ENCODE measurements at places on chromosomes 1 and 21. TPM values are rescaled to one million over a fixed set of nuclear protein-coding genes. Genes with fewer than 3 reads are reported as not detected.

The RAVER2 gene
- total RNA-seq, result 13.9 TPM

The POU3F1 gene
- not detected for total RNA-seq

The CCDC30 gene
- total RNA-seq, result 2.9 TPM

DNA sequence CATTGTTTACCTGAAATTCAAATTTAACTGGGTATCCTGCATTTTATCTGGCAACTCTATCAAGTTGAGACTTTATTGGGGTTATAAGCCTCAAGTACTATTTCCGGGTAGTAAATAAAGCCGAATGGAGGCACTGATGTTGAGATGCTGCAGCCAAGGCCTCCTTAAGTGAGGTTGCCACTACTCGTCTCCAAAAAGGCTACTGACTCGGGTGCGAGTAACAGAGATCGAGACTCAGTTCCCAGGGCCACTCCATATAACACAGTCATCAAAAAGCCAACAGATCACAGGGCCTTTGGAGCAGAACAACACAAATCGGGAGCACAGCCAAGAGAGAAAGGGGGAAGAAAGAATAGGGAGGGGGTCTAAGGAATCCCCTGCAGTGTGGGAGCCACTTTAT, 524 bp downstream of the COPA start:
- no peaks in the 10 kb centered on the region for H3K27me3 ChIP-seq
- DNase-seq, result peak; percentile 48
- peak overlapping the region; percentile 73 for H3K27ac ChIP-seq
- peaks cover 36% of the 10 kb centered on the region for H3K4me1 ChIP-seq
- peaks cover 9% of the 10 kb centered on the region for H3K36me3 ChIP-seq

DNA sequence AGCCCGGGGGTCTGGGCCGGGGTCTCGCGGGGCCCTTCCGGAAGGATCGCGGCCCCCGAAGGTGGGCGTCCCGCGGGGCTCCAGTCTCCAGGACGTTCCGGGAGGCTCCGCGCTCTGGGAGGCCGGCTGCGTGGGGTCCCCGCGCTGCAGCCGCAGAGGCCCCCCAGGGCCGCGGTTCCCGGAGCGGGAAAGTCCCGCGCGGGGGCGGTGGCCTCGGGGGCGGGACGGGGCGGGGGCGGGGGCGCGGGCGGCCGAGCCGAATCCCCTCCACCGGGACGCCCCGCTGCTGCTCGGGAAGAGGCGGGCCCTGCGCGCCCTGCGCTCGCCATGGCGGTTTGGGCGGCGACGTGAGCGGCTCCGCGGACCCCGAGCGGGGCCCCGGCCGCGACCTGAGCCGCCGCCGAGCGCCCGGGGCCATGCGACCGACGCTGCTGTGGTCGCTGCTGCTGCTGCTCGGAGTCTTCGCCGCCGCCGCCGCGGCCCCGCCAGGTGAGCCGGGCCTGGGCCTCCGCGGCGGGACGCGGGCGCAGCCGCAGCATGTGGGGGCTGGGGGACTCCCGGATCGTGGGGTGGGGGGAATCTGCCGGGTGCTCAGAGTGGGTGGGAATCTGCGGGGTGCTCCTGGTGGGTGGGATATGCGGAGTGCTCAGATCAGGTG, at the start of gene IFNGR2:
Gene IFNGR2, plus strand, starts transcription at position 286 of the 658 bp plus-strand sequence. Its CDS starts 131 bp downstream, at position 417.
- H3K36me3 ChIP-seq, result no peaks in the 10 kb centered on the region
- no peaks in the 10 kb centered on the region for H3K27me3 ChIP-seq
- peak within 1 kb of the TSS; percentile 49 for H3K4me3 ChIP-seq
- H3K4me1 ChIP-seq, result peaks cover 7% of the 10 kb centered on the region

- H3K36me3 ChIP-seq, result peaks cover 11% of the 10 kb centered on the region
- peak; percentile 67 for DNase-seq
- peaks cover 20% of the 10 kb centered on the region for H3K4me1 ChIP-seq
- peak overlapping the region; percentile 1 for H3K4me3 ChIP-seq
- H3K27ac ChIP-seq, result peak overlapping the region; percentile 44
Observed at GRCh38 chr1:235246022-235246948, 81.7 kb downstream of the ARID4B start.

- no peaks in the 10 kb centered on the region for H3K4me1 ChIP-seq
- H3K36me3 ChIP-seq, result no peaks in the 10 kb centered on the region
- H3K4me3 ChIP-seq, result no peak overlapping the region
- H3K27me3 ChIP-seq, result no peaks in the 10 kb centered on the region
Observed at GRCh38 chr1:197067457-197067818, 378 bp upstream of the F13B start.

All from endothelial cell of umbilical vein (primary cell).